ENCODE measurements at places on chromosomes 4 and X.

DNA sequence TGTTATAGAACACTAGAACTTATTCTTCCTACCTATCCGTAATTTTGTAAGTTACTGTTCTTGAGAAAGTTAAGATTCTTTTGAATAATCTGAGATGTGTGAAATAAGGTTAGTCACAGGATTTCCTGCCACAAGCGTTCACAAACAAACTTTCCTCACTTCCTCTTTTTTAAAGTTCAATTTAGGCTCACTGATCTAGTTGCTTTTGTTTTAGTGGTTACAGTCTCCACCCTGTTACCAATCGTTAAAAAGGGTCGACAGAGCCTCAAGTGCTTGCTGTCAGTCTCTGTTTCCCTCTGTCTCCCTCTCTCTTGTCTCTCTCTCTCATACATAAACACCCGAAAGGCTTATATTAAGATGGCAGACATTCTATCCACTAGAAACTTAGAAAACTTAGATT, 35.9 kb upstream of the STK26 start:
- DNase-seq = no peak

DNA sequence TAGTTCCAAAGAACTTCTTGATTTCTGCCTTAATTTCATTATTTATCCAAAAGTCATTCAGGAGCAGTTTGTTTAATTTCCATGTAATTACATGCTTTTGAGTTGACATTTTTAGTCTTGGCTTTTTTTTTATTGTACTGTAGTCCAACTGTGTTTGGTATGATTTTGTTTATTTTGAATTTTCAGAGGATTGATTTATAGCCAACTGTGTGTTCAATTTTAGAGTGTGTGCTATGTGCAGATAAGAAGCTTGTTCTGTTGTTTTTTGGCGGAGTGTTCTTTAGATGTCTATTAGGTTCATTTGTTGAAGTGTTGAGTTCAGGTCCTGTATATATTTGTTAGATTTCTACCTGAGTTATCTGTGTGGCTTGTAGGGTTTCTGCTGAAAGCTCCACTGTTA, 533.6 kb downstream of the TRAM1L1 start:
- no peak for DNase-seq

GRCh38 chrX:9345957-9346356, 118.9 kb upstream of the TBL1X start:
- DNase-seq = no peak

- no peak for DNase-seq
Observed at GRCh38 chrX:68808686-68809357, 20.0 kb upstream of the EFNB1 start.

- DNase-seq = no peak
Observed at GRCh38 chr4:83269256-83269655, 15.3 kb downstream of the COQ2 start.

- no peak for DNase-seq
Observed at GRCh38 chr4:183264614-183265013, 55.5 kb downstream of the CLDN22 start.

- DNase-seq = no peak
Observed at GRCh38 chrX:122546269-122546668, 637.8 kb upstream of the GRIA3 start.

- no peak for DNase-seq
Observed at GRCh38 chr4:187175197-187175596, 451.5 kb upstream of the FAT1 start.

GRCh38 chr4:183097231-183098018, 1.6 kb upstream of the WWC2 start:
- no peak for DNase-seq

- DNase-seq = no peak
Observed at GRCh38 chr4:683982-684622, 4.8 kb downstream of the SLC49A3 start.

- DNase-seq = no peak
Observed at GRCh38 chr4:173545440-173545839, 15.4 kb upstream of the HAND2 start.

GRCh38 chr4:81621490-81621889, 149.8 kb upstream of the RASGEF1B start:
- DNase-seq = no peak

- no peak for DNase-seq
Observed at GRCh38 chr4:3700223-3700622, 66.0 kb upstream of the ADRA2C start.

DNA sequence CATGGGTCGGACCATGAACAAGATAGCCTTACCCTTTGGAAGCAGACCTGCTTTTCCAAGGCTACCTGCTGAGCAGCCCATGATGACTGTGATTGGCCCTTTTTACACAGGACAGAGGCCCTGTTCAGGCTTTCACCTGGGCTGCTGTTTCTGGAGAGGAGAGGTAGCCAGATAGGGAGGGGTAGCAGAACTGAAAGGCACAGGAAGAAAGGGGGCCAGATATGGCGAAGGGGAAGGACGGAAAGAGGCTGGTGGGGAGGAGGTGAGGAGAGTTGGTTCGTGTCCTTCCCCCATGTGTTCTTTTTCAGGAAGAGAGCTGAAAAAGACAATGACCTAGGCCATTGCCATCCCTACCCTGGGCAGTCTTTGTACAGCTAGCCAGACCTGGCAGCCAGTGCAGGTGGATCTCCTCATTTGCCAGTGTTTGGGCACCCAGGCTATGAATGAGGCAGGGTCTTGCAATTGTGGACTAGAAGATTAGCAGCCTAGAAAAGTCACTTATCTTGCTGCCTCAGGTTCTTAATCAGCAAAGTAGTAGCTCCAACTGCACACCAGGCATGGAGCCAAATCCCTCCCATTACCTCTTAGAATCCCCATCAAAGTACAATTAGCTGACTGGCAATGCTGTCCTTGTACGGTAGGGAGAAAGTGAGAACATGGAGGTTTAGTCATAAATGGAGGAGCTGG, 139.6 kb downstream of the AMMECR1 start:
- DNase-seq = no peak

- no peak for DNase-seq
Observed at GRCh38 chr4:153349206-153349805, 4.8 kb downstream of the MND1 start.

DNA sequence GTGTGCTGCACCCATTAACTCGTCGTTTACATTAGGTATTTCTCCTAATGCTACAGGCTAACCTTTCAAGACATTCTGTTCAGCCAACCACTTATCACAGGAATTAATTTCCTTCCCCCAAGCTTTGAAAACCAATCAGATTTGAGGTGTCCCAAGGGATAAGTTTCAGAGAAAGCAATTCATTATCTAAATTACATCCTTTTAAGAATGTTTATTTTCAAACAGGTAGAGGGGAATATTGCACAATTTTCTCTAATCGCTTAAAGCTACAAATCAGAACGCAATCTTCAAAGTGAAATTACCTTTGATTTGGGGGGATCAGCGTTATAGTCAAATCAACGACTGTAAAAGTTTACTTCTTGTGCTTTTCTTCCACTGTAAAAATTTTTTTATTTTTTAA, 1.6 kb downstream of the CLOCK start:
- no peak for DNase-seq

GRCh38 chr4:16677001-16677944, 221.2 kb downstream of the LDB2 start:
- no peak for DNase-seq

DNA sequence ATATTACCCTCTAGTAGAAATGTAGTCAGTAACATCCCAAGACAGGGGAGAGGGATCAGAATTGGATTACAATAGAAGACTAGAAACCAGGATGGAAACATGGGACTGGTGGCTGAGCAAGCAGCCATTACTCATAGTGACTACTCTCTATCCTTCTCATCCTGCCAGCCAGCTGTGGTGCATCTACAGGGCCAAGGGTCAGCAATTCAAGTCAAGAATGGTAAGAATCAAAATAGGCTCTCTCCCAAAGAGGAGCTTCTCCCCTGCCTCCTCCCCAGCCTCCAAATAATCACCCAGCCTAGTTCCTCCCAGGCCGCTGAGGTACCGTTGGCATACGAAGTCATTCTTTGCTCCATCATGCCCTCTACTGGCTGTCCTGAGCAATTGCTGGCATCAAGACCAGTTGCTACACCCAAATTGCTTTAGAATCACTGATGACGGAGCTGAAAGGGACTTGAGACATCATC, 19.4 kb downstream of the AWAT2 start:
- no peak for DNase-seq

DNA sequence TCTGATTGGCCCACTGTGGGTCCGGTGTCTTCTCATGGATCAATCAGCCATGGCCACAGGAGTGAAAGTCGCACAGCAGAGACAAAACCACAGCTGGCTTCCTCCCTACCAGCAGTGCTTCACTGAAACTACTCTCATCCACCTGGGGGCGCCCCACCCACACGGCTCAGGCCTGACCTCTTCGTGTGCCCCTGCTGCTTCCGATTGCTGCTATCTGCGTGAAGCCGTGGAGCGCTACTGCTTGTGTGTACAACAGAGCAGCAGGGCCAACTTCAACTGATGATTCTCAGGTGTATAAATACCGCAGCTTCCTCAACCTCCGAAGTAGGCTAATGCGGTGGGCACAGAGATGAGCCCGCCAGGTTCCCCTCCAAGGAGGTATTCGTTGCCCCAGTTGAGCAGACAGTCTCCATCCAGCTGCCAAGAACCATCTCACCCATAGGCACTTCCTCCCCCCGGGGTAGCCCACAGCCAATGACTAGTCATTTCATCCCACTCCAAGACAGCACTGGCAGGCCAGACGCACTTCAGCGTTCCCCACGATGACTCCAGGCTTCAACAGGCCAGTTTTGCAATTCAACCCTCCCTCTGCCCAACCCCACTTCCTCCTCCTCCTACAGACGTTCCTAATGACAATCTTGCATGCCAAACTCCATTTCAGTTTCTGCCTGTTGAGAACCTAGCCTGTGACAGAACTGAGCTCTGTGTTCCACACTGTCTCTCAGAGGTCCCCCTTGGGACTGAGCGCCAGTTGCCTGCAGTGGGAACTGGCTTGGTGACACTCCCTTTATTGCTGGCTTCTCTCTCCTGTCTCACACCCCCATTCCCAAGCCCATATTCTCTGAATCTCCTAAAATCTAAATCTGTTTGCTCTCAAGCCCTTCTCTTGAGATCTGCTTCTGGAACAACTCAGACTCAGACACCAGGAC, 41.3 kb upstream of the ATP6AP2 start:
- DNase-seq = no peak

DNA sequence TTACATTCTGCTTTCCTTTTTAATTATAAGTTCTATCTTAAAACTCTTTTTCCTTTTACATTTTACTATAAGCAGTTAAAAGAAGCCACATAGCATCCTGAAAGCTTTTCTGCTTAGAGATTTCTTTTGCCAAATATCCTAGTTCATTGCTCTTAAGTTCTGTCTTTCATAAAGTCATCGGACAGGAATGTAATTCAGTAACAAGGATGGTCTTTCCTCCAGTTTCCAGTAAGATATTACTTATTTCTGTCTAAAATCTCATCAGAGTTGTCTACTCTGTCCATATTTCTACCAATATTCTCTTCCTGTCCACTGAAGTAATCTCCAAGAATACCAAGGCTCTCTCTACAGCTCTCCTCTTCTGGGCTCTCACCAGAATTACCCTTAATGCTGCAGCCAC, 37.5 kb upstream of the ADH1C start:
- no peak for DNase-seq
